ENCODE measurements at places on chromosomes 2 and 18.

- no peak for DNase-seq
Observed at GRCh38 chr18:54033052-54033451, 191.4 kb downstream of the MBD2 start.

DNA sequence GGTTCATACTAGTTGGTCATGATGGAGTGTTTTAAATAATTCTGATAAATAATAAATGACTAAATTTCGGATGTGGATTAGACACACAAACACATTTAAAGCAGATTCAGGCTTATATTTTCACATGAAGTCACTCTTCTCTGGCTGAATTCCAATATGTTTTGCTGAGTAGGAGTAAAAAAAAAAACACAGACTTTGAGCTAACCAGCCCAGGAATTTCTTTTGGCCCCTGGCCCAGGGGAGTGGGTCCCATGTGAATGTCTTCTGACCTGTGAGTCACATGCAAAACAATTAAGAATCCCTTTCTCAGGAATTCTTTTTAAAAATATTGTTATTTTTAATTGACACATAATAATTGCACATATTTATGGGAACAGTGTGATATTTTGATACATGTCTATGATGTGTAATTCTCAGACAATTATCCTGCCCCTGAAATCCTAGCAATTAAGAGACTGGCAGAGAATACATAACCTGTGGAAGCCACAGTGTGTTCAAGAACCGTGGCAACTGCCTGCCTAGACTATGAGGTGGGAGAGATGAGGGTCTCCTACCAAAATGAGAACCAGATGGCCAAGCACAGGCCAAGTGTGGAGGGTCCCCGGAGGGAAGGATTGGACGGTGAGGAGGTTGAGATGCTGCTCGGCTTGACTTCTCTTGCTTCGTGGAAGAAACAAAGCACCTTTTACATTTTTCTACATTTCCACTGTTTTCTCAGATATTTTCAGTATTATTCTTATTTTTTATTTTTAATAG lies 236.4 kb downstream of the PIEZO2 start:
- DNase-seq = no peak

GRCh38 chr2:3154146-3154545 lies 223.5 kb downstream of the EIPR1 start:
- DNase-seq = no peak

DNA sequence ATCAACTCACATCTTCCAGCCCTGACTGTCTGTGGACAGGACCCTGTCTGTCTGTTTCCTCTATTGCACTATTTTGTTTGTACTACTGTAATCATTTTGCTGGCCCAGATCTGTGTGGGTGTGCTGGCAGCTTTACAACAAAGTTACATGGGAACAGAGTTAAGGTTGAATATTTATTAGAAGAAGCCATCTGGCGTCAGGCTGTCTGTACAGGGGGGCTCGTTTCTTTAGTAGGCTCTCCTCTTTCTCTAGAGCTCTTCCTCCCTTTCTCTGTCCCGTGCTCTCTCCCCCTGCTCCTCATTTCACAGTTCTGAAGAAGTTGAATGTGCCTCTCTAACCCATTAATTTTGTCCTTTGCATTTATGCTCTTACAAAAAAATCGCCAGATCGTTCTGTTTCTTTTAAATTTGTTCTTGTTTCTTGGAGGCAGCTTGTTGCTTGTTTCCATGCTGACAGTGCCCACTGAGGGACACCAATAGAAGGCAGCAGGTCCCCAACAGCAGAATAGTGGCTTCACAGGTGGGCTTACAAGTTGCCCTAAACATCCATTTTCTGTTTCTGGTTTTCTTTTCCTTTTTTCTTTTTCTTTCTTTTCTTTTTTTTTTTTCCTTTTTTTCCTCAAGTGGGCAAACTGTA lies 315.2 kb upstream of the ZEB2 start:
- no peak for DNase-seq

DNA sequence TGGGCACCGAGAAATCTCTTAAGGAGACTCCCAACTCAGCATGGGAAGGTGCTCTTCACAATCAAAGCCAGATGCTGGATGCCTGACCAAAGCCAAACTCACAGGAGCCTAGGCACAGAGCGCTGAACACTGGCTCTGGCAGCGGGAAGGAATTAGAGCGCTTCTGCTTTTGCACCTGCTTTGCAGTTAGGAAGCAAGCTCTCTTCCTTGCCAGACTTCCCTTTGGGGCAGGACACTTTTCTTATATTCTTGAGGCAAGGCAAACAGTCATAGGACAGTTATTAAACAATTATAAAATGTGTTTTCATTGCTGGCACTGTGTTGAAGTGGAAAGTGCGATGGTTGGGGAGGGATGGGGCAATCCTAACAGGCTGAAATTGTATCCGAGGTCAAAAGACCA lies 79.6 kb upstream of the DNMT3A start:
- no peak for DNase-seq

DNA sequence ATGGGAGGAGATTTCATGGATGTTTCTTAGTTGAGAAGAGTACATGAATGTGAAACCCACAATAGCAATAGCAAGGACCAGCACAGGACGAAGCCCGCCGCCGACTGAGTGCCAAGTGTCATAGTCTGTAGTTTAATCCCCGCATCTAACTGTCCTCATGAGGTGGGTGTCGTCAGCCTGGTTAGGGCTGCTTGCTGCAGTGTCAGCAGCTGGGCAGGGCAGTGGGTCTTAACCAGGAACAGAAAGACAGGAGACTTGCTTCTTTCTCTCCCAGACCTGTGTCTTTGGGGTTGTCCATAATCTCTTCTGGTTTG lies 146.6 kb downstream of the VAPA start:
- no peak for DNase-seq

DNA sequence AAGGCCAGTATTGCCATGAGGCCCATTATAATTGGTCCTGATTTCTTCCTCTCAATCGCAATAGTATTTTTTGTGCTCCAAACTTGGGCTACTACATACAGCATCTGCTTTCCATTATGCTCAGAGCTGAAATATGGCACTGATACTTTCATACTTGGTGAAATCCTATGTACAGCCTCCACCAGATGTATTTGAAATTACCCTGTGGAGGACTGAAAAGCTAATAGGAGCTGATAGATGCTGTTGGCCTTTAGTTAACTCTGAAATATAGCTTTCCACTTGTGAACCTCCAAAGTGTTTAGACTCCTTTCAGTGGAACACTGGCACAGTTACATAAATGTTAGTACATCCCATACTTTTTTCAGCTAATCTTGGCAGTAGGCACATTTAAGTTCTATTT lies 205.7 kb downstream of the NEDD4L start:
- DNase-seq = no peak

DNA sequence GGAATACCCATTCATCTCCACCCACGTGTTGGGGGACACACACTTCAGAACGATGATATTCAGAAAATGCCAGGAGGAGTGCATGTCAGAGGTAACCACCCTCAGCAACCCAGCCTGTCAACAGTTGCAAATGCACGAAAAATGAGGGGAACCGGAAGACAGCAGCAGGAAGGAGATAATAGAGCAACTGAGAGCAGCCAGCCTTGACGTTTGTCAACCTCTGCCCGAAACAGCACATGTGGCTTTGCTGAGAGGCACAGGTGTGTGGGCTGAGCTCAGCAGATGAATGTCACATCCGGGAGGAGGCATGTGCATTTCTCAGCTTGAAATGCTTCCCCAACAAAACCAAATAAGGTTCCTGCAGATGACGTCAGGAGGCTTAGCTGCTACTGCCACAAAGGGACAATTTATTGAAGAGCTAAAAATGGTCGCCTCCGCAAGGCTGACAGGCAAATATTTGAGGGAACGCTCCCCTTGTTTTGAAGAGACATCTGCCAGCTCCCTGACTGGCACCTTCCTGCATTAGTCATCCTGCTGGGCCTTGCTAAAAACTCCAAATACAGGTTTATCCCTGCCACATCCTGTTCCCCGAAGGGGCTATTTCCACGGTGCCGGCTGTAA lies 419.0 kb downstream of the NBAS start:
- DNase-seq = peak; percentile 94

DNA sequence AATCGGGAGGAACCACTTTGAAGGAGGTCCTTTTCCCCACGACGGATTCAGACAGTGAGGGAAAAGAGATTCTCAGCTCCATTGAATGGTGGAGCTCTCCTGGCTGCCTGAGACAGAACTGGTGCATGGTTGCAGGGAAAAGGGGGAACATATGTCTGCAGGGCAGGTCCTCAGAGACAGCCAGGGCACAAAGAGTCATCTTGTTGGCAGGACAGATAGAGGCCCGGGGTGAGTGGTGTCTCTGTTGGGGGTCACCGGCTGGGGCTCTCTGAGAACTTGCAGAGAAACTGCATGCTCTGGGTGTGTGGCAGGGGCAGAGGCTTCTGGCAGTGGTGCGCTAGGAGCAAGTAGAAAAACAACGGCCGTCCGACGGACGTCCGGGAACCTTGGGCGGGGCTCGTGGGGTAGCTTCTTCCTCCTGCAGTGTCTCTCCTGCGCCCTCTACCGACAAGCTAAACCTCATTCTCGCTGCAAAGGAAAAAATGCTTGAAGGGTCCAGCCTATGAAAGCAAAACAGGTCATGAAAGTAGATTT lies 94.3 kb downstream of the CDCA7 start:
- peak; percentile 58 for DNase-seq

DNA sequence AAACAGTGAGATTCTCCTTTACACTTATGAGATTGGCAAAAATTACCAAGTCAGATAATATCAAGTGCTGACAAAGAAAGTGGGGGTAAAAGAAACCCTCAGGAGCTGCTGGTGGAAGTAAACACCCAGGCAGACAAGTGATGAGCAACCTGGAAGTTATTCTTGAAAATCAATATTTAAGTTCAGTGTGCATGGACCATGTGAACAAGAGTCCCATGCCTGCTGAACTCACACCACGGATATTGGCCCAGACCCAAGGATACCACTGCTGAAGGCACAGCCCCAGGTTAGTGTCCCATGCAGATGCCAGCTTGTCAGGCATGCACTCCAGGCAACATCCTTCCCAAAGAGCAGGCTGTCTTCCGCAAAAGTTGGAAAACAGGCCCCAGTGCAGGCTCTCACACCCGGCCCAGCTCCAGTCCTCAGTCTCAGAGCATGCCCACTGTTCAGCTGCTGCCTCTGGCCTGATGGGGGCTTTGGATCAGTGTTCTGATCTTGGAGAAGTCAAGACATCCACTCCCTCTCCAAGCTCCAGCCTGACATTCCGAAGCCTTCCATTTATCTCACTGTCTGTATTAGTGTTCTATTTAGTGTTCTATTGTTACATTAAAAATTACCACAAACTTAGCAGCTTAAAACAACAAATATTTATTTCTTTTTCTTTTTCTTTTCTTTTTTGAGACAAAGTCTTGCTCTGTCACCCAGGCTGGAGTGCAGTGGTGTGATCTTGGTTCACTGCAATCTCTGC lies 70.0 kb downstream of the HS1BP3 start:
- DNase-seq = no peak
